ENCODE measurements at places on chromosomes 4 and X. TPM values are rescaled to one million over a fixed set of nuclear protein-coding genes. Genes with fewer than 3 reads are reported as not detected.

Gene CSAG3
- 0.62 TPM for total RNA-seq

Gene TRIM75
- not detected for total RNA-seq

DNA sequence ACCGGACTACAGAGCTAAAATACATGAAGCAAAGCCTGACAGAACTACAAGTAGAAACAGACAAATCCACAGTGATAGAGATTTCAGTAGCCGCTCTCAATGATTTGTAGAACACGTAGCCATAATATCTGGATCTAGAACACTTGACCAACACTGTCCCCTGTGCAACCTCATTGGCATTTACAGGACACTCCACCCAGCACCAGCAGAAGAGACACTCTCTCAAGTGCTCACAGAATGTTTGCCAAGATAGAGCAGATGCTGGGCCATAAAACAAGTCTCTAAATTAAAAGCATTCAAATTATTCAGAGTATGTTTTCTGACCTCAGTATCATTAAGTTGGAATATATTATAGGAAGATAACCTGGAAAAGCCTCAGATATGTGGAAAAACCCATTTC lies 21.7 kb downstream of the HTT start:
- no peak overlapping the region for H3K27ac ChIP-seq
- peaks cover 49% of the 10 kb centered on the region for H3K36me3 ChIP-seq
- no peaks in the 10 kb centered on the region for H3K27me3 ChIP-seq
- no peak overlapping the region for H3K4me3 ChIP-seq
- DNase-seq = no peak

DNA sequence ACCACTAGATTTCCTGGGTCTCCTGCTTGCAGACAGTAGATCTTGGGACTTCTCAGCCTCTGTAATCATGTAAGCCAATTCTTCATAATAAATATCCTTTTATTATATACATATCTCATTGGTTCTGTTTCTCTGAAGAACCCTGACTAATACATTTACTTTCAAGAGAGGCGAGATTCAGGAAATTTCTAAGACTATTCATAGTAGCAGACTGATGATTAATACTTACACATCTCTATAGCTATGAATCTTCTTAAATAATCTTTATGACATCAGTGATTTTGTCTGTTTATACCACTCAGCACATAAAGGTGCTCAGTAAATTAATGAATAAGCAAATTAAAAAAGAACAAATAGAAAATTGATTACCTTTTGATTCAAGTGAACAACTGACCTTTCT lies 682.3 kb upstream of the GRID2 start:
- DNase-seq = no peak
- no peaks in the 10 kb centered on the region for H3K4me1 ChIP-seq
- H3K4me3 ChIP-seq = no peak overlapping the region
- H3K36me3 ChIP-seq = no peaks in the 10 kb centered on the region
- H3K27ac ChIP-seq = no peak overlapping the region
